Activated T-cell treated with anti-CD3 and anti-CD28 coated beads, Interleukin-2, amount 50 U/mL, for 1 hour (primary cell): ENCODE measurements at places on chromosomes 6 and 20.

GRCh38 chr6:76518443-76518842 is 446.0 kb upstream of the IMPG1 start:
- DNase-seq = no peak

GRCh38 chr6:57313711-57314471 is 3.5 kb upstream of the PRIM2 start:
- DNase-seq = no peak

DNA sequence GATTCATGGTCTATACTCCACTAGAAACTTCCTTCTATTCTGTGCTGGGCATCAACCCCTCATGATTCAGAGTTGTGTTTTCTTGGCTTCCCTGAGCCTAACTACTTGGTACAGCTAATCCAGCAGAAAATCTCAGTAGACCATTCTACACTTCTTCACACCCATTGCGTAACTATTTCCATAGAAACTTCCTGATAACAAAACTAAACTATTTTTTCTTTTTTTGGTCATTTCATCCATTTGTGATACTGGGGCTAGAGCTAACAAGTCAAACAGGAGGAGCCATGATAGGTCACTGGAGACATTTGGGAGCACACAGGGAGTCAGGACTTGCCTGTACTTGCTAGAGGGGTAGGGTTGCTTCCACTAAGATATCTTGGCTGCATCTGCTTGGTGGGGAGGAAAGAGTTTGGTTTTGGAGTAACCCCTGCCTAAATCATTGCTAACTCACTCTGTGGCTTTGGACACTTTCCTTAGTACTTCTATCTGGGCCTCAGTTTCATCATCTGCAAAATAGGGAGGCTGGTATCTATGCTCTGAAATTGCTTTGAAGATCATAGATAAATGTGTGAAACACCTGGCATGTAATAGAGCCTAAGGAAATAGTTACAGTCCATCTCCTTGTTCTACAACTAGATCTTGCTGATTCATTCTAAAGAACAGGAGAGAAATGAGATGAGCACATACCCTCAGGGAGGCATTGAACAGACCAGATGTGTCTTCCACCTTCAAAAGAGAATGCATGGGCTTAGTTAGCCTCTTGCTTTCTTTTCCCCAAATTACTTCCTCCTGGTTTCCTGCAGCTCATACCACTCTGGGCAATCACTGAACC is 127.9 kb upstream of the ADGRF1 start:
- no peak for DNase-seq

GRCh38 chr6:157459327-157459726 is 78.3 kb downstream of the ZDHHC14 start:
- no peak for DNase-seq

- DNase-seq = no peak
These were observed 76.3 kb downstream of the CDK19 start for GRCh38 chr6:110738899-110739365.

GRCh38 chr6:119484598-119484997 is 135.0 kb upstream of the MAN1A1 start:
- no peak for DNase-seq

GRCh38 chr6:163152701-163153100 is 261.8 kb upstream of the QKI start:
- no peak for DNase-seq

DNA sequence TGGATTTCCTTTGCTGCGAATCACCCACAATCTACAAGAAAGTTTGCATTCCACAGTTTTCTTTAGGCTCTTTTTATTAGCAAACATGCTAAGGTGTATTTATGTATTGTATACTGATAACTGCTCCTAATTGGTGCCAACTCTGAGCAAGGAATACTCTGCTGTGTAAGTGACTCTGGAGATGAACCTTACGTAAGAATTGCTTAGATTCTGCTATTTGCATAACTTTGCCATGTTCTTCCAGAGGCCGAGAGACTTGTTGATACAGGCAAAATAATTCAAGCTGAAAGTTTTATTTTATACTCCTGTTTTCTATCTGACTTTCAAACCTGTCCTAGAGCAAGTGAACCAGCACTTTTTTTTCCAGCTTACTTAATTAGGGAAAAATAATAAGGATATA is 461.3 kb downstream of the GJA1 start:
- no peak for DNase-seq

DNA sequence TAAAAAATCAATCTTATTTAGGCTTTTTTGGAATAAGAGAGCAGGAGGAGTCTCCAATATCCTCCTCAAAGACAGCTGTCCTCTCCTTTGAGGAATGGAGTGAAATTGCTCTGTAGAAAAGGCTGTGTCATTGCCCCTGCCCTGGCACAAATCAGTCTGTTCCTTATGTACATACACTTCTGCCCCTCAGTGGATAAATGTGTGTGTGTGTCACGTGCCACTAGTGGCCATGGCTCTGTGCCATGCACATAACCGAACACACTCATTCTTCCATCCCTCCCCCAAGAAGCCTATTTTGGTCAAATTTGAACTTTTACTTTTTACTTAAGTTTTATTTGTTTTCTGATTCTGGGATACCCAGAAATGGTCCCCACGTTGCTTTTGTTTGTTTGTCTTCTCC is 49.2 kb downstream of the ANKS1A start:
- DNase-seq = no peak

DNA sequence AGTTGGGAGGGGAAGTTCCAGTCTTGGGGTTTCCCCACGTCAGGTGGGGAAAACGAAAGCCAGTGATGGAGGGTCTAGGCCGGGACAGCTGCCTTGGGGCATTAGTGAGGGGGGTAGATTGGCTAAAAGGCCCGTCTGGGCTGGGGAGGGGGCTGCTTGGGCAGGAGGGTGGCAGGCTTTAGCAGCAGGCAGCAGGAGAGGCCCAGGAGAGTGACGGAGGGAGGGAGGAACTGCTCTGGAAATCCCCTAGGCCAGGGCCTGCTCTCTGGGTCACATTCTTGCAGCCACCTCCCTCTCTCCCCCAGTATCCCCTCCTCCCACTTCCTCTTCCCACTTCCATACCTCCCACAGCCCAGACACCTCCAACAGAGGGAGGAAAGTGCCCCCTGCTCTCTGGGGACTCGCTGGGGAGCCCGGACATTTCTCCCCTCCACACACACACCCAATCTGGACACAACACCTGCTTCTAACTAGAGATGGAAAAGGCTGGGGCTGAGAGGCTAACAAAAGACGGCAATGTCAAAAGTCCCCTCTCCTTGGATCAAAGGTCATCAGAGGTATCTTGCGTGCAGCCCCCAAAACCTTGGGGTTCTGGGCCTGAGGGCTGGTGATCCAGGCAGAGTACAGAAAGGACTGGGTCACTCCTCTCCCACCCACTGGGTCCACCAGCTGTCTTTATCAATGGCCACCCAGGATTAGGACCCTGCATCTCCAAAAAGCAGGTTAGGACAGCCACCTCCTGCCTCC is 1.8 kb downstream of the NFKBIE start:
- DNase-seq = no peak

DNA sequence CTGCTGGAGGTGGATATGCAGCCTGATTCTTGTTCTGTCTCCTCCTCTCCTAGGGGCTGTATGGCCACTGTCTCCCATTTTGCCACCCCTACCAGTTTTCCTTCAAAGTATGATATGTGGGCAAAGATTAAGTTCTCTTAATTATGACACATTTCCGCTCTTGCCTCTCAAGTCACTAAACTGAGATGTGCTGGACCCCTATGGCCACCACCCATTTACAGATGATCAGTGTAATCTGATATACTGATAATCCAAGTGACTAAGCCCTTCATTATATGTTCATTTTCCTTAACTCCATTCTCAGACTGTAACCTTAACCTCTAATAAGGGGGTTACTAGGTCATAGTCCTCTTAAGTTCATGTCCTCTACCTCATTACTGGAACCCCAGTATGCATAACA is 711 bp upstream of the C20orf141 start:
- DNase-seq = no peak

DNA sequence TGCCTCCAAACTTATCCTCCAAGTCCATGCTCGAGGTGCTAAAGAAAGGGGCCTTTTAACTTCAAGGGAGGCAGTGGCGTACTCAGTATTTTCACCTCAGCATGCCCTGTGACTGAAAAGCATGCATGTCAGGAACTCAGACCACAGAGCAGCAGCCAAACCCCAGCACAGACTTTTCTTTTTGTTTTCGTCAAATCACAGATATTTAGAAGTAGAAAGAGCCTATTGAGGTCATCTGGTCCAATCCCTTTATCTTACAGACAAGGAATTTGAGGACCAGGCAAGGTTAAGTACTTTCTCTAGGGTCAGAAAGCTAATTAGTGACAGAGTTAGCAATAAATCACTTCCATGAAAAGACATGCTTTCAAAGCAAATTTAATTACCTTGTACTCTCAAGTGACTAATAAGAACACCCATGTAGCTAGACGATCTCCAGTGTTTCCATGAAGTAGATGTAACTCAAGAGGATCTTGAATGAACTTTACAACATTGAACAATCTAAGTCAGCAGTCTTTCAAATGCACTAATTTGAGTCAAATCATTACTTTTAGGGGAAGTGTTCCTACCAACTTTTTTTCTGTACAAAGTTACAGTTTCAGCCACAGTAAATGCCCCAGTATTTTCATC is 35.9 kb downstream of the MOXD1 start:
- no peak for DNase-seq

DNA sequence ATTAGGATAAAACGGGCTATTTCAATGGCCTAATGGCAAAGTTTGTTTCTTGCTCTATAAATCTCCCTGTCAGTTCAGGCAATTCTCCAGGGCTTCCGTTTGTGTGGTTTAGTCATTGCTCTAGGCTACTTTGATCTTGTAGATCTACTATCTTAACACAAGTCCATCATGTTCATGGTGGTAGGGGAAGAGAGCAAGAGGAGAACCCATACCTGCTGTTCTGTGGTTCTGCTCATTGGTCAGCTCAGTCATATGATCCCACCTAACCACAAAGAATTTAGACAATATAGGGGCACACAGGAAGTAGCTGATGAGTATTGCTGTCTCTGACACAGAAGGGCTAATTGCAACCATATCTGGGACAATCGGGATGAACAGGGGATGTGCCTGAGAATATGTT is 4.9 kb upstream of the DEK start:
- no peak for DNase-seq

- DNase-seq = no peak
These were observed 18.7 kb upstream of the PXDC1 start for GRCh38 chr6:3770023-3770720.

DNA sequence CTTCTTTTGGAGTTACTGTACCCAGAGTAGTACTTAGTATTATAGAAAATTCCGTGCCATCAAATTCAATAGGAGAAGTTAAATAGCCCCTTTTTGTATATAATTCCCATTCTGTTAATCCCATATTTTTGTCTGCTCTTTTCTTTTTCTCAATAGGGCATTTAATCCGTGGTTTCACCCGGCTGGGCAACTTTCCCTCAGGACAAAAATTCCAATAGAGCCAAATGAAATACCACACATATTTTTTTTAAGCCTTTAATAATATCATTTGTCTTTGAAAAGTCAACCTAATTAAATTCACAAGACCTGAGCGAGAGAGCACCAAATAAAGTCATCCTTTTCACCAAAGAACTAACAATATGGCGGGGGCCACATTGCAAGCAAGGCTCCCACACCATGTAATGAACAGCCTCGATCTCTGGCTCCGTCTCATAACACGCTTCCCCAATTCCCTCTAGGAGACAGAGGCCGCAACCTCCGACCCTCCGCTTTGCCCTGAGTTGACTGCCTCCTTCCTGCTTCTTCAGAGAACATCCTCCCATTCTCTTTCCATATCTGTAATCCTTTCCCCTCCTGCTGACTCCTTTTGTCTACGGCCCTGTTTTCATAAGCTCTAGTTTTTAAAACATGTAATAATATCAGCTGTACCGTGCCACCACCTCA is 13.6 kb downstream of the NHSL1 start:
- no peak for DNase-seq

DNA sequence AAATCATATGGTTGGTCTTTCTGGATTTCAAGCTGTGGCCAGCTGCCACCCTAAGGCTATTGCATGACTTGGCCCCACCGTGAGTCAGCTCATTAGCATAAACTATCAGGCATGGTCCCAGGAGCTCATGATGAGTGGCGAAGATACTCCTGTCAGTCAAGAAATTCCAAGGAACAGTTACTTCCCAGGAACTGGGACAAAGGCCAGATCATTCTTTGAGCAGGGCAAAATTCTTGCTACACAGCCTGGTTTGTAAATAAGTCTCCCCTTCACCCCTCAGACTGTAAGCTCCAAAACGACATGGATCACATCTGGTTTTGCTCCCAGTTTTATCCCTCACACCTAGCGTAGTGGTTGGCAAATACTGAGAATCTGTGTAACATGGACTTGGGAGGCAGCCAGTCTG is 33.0 kb upstream of the KIAA1586 start:
- no peak for DNase-seq

GRCh38 chr6:149354009-149354408 is 36.5 kb downstream of the TAB2 start:
- no peak for DNase-seq

- no peak for DNase-seq
These were observed 95.3 kb upstream of the C6orf118 start for GRCh38 chr6:165404697-165405096.

DNA sequence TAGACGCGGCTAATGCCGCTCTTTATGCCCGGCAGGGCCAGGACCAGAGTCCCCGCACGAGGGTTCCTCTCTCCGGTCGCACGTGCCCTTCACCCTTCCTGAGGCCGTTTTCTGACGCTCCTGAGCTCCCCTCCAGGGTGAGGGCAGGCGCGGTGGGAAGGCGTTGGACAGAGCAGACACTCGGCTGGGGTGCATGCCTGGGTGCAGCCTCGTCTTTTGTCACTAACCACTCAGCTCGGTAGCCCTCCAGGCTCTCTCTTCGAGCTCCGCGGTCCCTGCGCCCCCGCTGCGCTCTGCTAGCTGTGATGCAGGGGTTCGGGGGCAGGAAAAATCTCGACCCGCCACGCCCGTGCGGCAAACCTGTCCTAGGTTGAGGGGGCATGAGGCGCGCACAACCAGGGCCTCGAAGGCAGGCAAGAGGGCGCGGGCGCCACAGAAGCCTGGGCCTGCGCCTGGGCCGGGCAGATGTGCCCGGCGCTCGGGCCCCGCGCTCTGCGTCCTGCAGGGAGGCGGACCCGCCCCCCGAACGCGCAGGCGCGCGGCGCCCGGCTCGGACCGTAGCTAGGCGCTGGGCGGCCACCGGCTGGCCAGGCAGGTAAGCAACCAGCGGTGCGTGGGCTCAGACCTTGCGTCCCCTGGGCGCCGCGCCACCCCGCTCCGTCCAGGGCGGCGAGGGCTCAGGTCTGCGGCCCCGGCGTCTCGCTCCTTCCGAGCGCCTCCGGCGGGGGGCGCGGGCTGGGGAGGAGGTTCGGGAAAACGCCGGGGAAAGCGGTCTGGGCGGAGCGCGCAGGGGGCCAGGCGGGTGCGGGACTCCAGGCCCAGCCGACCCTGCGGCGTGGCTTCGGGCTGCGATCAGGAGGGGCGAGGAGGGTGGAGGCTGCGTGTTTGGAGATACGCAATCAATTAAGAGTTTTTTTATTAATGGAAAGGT is at the start of gene L3MBTL1:
Gene L3MBTL1, plus strand, starts transcription at position 548 of the 931 bp plus-strand sequence. CDS start 5,807 bp downstream, outside the sequence.
- DNase-seq = peak; percentile 25
